ENCODE measurements at places on chromosomes 2 and 18. TPM values are rescaled to one million over a fixed set of nuclear protein-coding genes. Genes with fewer than 3 reads are reported as not detected.

- no peak for DNase-seq
These were observed 94.6 kb downstream of the TLK1 start for GRCh38 chr2:171066110-171066509.

DNA sequence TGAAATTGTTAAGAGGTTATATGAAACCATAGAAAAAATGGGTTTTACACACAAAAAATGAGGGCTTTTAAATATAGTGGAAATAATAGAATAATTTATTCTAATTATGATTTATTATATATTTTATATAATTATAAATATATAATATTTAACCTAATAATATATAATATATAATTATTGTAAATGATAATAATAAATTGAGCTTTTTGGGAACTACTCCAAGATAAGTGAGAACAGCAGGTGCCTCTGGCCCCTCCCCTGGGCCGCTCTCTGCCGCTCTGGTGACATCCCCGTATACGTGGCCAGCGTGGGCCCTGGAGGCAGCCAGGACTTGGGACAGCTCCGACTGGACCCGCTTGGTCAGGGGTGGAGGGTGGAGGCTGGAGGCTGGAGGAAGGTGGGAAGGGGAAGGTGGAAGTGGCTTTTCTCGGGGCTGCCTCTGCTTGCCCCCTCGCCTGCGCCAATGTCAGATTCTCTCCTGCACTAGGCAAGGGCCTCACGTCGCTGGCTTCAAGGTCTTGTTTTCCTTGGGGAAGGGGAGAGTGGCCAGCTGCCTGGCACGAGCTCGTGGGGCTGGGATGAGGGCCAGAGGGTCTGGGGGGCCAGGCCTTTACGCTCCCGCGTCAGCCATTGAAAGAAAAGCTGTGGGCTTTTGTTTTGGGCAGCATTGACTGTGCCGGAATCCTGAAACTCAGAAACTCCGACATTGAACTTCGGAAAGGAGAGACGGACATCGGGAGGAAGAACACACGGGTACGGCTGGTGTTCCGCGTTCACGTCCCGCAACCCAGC is 54.8 kb downstream of the NFATC1 start:
- no peak for DNase-seq

DNA sequence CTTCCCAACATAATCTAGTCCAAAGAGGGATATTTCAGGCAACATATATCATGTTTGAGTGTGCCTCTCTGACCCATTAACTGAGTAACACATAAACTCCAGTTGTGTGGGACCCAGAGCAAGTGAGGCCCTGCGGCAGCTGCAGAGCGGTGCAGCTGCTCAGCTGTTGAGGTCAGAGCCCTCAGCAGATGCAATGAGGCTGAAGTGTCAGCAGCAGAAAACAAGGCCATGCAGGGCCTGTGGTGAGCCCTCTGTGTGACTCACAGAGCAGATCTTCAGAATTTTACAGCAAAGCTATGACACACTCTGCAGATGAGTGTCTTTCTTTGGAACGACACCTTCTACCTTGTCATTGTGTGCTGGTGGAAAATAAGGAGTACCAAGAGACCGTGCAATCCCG is 168.5 kb downstream of the CBLN2 start:
- no peak for DNase-seq

GRCh38 chr2:180143633-180144337 is 136.7 kb upstream of the CWC22 start:
- DNase-seq = no peak

GRCh38 chr2:129069875-129070594 is 751.4 kb upstream of the HS6ST1 start:
- no peak for DNase-seq

DNA sequence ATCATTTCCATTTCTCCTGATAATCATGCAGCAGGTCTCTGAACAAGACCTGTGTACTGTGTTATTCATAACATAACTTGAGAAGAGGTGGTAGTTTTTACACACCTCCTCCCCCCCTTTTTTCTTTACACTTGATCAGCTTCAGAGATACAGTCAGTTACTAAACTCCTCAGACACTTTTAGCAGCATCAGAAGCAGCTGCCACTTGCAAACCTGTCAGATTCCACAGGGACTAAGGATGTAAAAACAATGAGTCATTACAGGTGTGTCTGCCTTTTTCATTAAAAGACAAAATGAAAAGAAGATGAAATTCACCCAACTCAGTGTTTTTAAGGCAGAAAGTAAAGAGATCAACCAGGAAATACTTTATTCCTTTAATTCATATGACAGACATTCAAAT is 254.0 kb downstream of the NRXN1 start:
- DNase-seq = no peak

DNA sequence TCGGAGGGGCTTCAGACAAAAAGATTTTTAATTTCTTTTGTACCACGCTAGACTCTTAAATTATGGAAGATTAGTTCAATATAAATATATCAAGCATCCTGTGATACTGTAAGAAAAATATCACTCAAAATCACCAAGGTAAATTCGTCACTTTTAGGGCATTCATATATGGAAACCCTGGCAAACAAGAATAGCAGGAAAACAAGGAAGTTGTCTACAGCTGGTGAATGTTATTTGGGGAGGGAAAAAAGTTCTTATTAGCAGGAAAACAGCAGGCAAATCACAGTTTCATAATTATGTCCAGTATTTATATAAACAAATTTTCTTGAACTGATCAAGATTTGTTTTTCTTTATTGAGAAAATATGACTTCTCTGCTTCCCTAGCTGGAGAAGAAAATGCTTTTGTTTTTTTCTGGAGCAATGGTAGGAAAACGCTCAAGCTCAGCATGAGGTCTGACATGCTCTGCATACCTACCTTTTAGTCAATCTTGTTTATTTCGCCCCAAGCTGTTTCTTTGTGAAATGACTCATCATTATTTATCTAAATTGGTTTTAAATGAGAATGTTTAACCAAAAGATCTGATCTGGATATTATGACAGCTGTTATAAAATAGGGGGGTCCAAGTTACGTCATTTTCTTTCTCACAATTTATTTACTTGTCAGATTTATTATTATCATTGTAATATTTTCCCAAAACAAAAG is 14.7 kb downstream of the LINC00305 start:
- DNase-seq = no peak

- no peak for DNase-seq
These were observed 178.8 kb downstream of the ICOS start for GRCh38 chr2:204115137-204116056.

- no peak for DNase-seq
These were observed 270.7 kb upstream of the HNMT start for GRCh38 chr2:137693534-137693933.

DNA sequence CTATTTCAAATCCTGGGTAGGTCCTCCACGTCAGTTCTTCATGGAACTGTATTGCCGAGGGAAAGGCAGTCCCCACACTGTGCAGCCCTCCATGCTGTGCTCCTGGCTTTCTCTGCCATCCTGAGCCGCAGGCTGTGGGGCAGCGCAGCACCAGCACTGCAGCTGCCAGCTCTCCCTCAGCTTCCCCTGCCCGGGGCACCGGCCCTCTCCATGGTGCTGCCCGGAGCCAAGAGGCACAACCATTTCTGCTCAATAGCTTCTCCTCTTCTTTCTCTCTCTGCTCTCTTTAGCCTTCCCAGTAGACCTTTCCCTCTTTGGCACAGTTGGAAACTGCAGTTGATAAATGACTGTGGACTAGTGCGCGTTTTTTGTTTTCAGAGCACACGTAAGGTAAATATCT is 12.1 kb downstream of the ANKRD23 start:
- DNase-seq = no peak

TMEM163 gene
- 1.0 TPM for polyA plus RNA-seq
